ENCODE measurements at places on chromosomes 7 and 10.

GRCh38 chr10:113647812-113648211, 16.0 kb downstream of the NRAP start:
- no peak for DNase-seq

DNA sequence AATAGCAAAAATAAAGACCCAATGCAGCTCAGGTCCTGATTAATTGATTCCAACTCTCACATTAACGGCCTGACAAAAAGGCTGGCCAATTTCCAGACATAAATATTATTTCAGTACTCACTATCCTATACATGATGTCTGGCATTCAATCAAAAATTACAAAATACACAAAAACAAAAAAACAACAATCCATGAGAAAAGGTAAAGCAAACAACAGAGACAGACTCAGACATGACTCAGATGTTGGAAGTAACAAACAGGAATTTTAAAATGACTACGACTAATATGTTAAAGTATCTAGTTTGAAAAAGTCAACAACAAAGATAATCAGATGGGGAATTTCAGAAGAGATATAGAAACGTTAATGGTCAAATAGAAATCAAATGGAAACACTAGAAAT, 152.8 kb downstream of the AMPH start:
- DNase-seq = no peak

- DNase-seq = no peak
These were observed 223.6 kb downstream of the MDFIC start for GRCh38 chr7:115145512-115145911.

DNA sequence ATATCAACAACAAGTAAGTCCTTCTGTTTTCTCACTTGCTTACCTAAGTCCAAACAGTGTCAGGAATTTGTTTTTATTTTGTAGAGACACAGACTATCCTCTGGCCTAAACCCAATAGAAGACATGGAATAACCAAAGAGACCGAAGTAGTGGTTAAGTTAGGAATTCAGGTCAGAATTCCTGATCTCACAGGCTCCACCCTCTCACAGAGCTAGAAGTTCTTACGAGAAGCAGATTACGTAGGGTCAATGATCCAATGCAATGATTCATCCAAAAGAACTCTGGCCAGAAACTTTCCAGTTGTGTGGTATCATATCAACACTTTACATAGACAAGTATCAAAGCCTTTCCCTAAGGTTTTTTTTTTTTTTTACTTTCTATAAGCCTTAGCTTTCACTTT, 73.8 kb downstream of the IQUB start:
- DNase-seq = no peak

DNA sequence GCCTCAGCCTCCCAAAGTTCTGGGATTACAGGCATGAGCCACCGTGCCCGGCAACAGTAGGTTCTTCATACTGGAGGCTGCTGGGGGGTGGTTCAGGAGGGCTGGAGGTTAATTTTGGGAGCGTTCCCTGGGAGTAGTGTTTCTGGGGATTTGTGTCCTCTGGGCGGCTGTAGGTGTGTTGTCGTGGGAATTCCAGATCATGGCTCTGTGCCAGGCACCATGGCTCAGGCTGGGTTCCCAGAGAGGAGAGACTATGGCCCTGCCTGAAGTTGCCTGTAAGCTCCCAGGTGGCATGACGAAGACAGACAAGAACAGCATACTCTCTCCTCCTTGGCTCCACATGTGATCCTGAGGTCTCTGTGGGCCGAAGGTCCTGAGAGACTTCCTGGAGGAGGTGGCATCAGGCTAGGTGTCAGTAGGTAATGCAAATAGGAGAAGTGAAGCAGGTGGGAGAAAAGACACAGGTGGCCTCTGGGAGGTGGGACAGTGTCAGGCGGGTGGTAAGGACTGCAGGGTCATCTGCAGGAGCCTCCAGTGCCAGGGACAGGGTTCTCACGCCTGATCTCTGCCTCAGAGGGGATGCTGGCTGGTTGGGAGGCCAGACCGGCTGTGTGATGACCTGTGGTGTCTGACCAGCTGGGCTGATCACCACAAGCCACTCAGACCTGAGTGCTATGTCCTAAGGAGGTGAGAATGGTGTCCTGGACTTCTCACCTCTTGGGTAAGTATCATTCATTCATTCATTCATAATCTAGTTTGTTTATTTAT, 18.7 kb downstream of the CLIP2 start:
- no peak for DNase-seq

GRCh38 chr10:22637491-22637890, 76.9 kb downstream of the PIP4K2A start:
- DNase-seq = no peak

- no peak for DNase-seq
These were observed 111.7 kb upstream of the PLXNA4 start for GRCh38 chr7:132687981-132688383.

DNA sequence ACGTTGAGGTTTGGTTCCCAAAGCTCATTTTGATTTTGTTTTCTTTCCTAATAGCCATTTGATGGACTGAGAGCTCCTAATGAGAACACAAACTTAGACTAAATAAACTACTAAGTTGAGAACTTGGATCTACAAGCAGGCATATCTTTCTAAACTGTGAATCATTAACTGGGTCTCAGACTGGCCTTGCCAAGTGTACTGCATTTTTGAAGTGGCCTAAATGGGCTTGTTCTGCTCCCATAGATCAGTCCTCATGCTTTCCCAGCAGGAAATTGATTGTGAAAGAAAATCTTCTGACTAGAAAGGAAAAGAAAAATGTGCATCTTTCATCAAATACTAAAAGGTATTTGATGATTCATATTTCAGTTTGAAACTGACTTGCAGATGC, 46.7 kb upstream of the RBM33 start:
- DNase-seq = no peak

- no peak for DNase-seq
These were observed 20.4 kb upstream of the ANTXRL start for GRCh38 chr10:46266306-46266985.

DNA sequence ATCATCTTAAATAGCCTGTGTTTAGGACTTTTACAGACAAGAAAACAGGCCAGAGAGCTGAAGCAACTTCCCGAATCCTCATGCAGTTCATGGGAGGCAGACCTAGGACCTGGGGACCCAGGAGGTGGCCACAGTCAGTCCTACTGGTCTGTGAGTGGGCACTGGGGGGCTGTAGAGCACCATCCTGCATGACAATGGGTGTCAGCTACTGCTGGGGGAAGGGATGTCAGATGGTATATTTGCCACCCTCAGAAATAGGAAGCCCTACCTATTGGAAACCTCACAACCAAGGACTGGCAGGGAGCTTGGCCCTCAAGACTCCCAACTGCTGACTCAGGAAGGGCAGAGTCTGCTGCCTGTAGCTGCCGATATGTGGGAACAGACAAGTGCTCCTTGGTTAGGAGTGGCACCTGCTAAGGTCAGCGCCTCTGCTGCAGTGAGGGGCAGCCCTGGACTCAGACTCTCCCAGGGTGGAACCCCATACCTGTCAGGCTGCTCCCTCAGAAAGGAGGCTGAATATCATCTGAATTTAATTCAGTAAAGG, 29.7 kb downstream of the OGDH start:
- DNase-seq = no peak

- no peak for DNase-seq
These were observed 472.0 kb upstream of the FZD8 start for GRCh38 chr10:36114141-36114540.

DNA sequence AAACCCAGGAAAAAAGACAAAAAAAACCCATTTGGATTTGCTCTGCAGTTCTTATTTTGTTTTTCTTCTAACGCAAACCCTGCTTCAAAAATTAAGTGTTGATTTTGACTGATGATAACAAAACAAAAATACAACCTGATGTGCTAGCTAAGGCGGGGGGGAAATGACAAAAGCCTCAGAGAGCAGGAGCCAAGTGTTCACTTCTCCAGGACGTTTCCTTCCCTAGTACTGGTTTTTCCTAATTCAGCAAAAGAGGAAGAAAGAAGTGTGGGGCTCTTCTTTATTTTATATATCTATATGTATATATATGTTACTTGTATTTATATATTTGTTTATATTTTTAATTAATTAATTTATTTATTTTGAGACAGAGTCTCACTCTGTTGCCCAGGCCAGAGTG, 28.0 kb downstream of the SNX10 start:
- DNase-seq = no peak

DNA sequence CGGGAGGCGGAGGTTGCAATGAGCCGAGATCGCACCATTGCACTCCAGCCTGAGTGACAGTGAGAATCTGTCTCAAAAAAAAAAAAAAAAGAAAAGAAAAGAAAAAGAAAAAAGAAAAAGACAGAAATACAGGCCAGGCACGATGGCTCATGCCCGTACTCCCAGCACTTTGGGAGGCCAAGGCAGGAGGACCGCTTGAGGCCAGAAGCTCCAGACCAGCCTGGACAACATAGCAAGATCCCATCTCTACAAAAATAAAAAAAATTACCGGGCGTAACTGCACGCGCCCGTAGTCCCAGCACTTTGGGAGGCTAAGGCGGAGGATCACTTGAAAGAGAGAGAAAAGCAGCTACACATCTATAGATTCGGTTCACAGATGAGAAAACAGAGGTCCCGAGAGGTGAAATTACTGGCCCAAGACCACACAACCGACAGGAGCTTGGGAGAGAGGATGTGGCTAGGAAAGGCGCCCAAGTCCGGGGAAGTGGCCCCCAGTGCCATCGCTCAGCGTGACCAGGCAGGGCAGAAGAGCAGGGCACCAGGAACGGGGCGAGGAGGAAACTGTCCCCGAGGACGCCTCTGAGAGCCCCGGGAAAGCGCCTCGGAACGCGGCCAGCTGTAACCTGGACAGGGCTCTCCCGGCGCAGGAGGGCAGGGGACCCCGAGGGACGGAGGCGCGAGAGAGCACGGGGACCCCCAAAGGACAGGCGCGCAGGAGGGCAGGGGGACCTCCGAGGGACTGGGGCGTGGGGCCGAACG, 612 bp downstream of the SNX8 start:
- DNase-seq = peak; percentile 52

- DNase-seq = no peak
These were observed 3.8 kb downstream of the CYP3A43 start for GRCh38 chr7:99831595-99831994.

GRCh38 chr7:47782792-47783191, 165.5 kb downstream of the PKD1L1 start:
- no peak for DNase-seq

- DNase-seq = no peak
These were observed 207.8 kb downstream of the DYNC1I1 start for GRCh38 chr7:95980167-95980566.

DNA sequence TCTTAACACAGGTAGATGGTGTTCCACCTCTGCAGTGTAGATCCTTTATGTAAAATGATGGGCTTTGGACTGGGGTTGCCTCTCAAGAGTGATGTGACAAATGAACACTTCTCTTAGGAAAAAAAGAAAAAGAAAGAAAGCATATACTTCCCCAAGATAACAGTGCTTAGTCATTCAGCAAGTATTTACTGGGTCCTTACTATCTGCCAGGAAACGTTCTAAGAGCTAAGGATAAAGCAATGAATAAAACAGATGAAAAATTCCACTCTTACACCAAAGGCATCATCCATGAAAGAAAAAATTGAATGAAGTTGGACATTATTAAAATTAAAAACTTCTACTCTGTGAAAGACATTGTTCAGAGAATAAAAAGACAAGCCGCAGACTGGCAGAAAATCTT, 177.3 kb downstream of the C7orf25 start:
- no peak for DNase-seq

DNA sequence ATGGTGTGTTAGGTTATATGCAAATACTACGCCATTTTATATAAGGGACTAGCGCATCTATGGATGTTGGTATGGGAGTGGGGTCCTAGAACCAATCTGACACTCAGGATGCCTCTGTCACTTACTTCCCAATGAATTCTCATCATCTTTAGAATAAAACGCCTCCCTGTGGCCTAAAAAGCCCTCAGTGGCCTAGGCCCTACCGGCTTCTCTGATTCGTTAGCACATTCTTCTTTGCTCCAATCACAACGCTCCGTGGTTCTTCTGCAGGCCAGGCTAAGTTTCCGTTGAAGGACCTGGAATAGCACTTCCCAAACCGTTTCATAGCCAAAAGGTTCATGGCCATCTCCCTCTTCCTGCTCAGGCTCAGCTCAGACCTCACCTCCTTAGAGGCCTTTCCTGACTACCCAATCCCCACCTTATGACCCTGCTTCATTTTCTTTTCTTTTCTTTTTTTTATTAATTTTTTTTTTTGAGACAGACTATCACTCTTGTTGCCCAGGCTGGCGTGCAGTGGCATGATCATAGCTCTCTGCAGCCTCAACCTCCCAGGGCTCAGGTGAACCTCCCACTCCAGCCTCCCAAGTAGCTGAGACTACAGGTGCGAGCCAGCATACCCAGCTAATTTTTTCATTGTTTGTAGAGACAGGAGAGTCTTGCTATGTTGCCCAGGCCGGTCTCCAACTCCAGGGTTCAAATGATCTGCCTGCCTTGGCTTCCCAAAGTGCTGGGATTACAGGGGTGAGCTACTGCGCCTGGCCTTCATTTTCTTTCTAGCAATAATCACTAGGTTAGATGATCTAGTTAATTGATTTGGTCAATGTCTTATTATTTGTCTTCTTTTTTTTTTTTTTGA, 24.5 kb upstream of the YWHAG start:
- DNase-seq = no peak

GRCh38 chr10:49500412-49500811, 38.5 kb downstream of the ERCC6 start:
- no peak for DNase-seq

DNA sequence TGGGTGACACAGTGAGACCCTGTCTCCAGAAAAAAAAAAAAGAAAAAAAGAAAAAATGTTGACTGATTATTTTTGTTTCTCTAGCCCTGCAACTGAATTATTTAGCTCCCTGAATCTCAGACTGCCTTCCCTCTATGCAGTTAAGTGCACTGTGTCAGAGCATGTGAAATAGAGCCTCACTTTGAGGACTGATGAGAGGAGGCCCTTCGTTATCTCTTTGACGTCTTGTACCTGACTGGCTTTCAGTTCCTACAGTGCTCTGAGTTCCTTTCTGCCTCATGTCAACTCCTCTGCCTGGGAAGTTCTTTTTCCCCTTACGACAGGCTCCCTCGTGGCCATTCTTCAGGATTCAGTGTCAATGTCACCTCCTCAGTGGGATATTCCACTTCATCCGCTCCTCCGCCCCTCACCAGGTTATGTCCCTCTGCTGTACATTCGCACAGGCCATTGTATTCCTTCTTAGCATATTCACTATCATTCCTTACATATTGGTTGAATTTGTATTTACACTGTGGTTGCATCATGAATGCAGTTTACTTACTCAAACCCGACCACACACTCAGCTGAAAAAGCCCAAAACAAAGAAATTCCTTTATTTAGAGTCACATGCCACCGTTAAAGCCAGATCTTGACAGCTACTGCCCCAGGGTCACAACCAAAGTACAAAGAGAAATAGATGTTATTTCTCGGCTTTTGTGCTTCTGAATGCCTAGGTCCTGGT, 18.1 kb upstream of the CAMK2G start:
- no peak for DNase-seq

DNA sequence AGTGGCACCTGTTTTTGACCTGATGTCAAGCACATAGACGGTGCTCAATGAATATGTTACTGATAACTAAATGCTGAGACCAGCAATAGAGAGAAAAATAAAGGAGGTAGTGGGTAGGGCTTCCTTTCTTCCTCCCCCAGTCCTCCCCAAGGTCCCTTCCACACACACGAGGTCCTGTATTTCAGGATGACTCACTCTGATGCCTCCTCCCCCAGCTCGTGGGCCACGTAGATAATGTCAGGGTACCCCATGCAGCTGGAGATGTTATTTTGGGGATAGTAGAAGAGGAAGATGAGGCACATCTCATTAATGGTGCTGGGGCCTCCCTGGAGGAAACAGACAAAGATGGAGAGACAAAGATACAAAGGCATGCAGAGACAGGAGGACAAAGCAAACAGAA, 17.3 kb downstream of the PRSS58 start:
- DNase-seq = no peak
